ENCODE measurements at places on chromosomes 12 and 14. TPM values are rescaled to one million over a fixed set of nuclear protein-coding genes. Genes with fewer than 3 reads are reported as not detected.

DNA sequence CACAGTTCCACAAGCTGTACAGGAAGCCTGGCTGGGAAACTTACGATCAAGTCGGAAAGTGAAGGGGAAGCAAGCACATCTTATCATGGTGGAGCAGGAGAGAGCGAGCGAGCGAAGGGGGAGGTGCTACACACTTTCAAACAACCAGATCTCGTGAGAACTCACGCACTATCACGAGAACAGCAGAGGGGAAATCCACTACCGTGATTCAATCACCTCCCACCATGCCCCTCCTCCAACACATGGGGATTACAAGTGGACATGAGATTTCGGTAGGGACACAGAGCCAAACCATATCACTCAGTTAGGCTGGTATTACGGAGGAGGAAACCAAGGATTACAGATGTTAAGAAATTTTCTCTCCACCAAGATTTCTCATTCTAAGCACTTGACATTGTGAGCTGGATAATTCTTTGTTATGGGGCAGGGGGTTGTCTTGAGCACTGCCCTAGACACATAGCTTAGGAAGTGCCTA, 262.0 kb upstream of the G2E3 start:
- DNase-seq = no peak

DNA sequence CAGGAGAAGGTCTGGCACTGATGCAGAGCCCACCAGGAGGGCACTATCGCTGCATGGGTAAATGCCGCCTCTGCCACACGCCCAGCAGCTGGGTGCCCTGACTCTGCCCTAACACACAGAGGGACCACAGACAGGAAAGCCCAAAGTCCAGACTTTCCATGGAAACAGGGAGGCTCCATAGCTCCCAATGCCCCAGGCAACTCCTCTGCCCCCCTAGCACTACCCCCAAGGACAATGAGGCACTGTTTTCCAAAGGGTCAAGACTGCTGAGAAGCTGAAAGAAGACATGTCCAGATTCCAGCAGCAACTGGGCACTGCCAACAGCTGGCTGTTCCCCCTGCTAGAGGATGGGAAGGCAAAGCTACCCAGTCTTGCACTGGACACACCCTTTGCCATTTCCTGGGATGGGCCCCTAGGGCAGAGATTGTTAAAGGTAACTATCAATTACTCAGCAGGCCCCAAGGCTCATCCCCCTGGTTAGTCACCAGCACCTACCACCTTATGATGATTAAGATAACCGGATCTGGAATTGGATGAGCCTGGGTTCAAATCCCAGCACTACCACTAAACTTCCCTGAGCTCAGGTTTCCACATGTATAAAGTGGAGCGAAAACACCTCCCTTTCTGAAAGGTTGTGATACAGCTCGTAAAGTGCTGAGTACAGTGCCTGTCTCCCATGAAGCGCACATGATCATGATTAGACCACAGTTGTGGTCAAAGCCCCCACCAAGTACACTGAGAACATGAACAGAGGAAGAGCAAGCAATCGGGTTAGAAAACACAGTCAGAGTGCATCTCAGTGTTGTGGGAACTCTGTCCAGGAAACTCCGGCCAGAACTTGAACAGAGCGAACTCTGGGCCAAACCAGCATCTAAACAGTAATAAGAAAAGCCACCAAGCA, 3.3 kb downstream of the PXN start:
- no peak for DNase-seq

- no peak for DNase-seq
These were observed 32.3 kb downstream of the EFCAB11 start for GRCh38 chr14:89922031-89922907.

Gene SERPINA3
- total RNA-seq = not detected

All from dermis microvascular lymphatic vessel endothelial cell (primary cell).